Activated CD8-positive, alpha-beta memory T cell treated with anti-CD3 and anti-CD28 coated beads for 24 hours (primary cell): ENCODE measurements at places on chromosomes 12 and 14.

- no peak for DNase-seq
Measured at GRCh38 chr12:116635487-116635886, 76.3 kb downstream of the MAP1LC3B2 start.

- DNase-seq = no peak
Measured at GRCh38 chr12:80140005-80140404, 40.7 kb downstream of the OTOGL start.

GRCh38 chr12:21221072-21221471, 90.1 kb downstream of the SLCO1B1 start:
- DNase-seq = no peak

- no peak for DNase-seq
Measured at GRCh38 chr12:84757978-84758377, 154.6 kb downstream of the SLC6A15 start.

- DNase-seq = no peak
Measured at GRCh38 chr12:108484845-108485244, 30.2 kb upstream of the FICD start.

- no peak for DNase-seq
Measured at GRCh38 chr12:76882367-76882766, 3.5 kb upstream of the CSRP2 start.

GRCh38 chr12:58104351-58104755, 163.0 kb downstream of the ATP23 start:
- DNase-seq = no peak

- DNase-seq = no peak
Measured at GRCh38 chr14:33454022-33454595, 496.8 kb downstream of the EGLN3 start.
